ENCODE measurements at places on chromosomes 7 and 10.

DNA sequence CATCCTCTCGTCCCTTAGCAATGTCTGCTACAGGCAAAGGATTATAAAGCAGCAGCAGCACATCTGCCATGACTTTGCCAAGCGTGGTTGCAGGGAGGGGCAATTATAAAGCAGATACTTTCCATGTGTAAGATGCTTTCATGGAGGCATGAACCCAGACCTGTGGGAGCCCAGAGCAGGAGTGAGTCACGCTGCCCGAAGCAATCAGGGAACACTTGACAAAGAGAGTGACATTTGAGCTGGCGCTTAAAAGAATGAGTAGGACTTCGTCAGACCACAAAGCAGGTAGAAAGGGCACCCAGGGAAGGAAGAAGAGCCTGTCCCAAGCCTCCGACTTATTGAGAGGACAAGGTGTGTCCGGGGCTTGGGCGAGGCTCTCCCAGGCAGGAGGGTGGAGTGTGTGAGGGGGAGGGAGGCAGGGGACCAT is 147.2 kb downstream of the MYOF start:
- DNase-seq = no peak

DNA sequence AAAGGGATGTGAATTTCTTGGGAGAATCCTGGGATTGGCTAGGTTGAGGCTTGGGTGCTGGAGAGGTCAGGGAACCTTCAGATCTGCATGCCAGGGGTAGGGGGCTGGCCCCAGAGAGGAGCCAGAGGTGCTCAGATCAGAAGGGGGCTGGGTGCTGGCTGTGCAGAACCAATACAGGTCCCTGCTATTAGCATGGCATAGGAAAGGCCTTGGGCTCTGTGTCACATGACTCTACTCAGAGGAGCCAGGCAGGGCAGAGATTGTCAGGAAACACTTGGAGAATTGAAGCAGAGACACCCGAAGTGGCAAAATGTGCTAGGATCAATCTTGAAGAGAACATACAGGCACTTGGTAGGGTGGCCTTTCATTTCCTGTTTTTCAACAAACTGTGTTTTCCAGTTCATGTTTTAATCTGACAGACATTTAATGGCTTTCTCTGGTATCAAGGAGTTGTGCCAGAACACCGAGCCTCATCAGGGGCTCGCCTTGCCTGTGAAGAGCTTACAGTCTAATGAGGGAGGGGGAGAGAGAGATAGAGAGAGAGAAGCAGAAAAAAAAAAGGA is 498.9 kb downstream of the RPS24 start:
- no peak for DNase-seq

DNA sequence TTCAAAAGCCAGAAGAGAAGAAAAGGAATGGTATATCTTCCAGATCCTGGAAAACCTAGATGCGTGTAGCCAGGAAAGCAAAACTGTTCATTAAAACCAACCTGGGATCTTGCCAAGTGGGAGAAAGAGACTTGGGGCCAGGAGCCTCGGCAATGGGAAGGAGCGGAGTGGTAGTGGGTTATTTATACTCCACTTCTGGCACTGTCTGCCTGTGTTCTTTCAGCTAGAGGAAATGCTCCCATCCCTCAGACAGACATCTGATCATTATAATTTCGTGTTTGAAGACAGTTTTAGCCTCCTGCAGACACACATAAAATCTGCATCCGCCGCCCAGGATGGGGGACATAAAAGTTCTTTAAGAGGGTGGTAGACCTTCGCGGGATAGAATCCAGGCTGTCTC is 421.6 kb downstream of the RPS24 start:
- no peak for DNase-seq

- DNase-seq = no peak
Measured at GRCh38 chr7:151488096-151488495, 31.6 kb downstream of the RHEB start.

- no peak for DNase-seq
Measured at GRCh38 chr7:103025341-103025740, 49.3 kb downstream of the FBXL13 start.

- DNase-seq = no peak
Measured at GRCh38 chr7:55065511-55066229, 46.9 kb downstream of the EGFR start.

GRCh38 chr10:112843623-112844022 is 106.4 kb upstream of the TCF7L2 start:
- DNase-seq = no peak

- DNase-seq = no peak
Measured at GRCh38 chr7:142585425-142585824, 163.8 kb upstream of the PRSS1 start.

- DNase-seq = no peak
Measured at GRCh38 chr10:11712744-11713143, 29.4 kb upstream of the ECHDC3 start.

- no peak for DNase-seq
Measured at GRCh38 chr7:155836216-155837125, 24.2 kb upstream of the SHH start.

DNA sequence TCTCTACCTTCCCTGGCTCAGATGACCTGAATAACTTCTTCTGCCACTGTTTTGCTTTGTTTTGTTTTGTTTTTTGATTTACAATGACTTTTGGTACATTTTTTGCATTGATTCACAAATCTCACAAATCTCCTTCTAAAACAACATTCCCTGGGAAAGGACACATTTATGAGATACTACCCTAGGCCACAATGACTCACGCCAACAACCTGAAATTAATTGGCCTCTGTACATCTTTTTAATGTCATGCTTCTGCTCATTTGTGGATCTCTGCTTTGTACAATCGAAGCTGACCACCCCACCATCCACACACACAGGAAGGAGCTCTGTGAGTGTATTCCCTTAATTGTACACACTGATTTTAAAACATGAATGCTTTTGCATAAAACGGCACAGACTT is 156.7 kb upstream of the PFKP start:
- no peak for DNase-seq

- no peak for DNase-seq
Measured at GRCh38 chr7:10889266-10889898, 84.3 kb upstream of the PHF14 start.

- DNase-seq = no peak
Measured at GRCh38 chr7:43195256-43195655, 82.8 kb downstream of the HECW1 start.

GRCh38 chr7:133015888-133016287 is 66.0 kb downstream of the CHCHD3 start:
- no peak for DNase-seq

- no peak for DNase-seq
Measured at GRCh38 chr10:69955211-69955805, 97.3 kb upstream of the MACROH2A2 start.

DNA sequence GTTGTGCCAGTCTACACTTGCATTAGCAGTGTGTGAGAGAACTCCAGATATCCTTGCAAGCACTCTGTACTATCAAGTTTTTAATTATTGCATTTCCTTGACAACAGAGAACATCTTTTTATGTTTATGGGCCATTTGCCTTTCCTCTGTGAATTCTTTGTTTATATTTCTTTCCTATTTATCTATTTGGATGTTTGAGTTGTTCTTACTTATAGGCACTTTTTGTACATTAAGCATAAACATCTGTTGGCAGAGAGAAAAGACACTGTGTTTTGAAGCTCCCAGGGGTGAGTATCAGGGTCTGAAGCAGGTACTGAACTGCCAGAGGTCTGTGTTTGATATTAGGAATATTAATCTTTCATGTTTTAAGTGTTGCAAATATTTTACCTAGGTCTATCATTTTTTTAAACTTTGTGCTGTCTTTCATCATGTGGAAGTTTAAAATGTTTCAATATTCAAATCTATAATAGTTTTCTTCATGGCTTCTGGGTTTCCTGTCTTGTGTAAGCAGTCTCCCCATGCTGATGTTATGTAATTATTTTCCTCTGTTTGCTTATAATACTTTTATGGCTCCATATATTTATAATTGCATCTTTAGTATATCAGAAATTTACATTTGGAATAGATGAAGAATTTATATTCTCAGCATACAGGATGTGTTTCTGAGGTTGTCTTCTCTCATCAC is 17.7 kb upstream of the PDCD4 start:
- DNase-seq = no peak

DNA sequence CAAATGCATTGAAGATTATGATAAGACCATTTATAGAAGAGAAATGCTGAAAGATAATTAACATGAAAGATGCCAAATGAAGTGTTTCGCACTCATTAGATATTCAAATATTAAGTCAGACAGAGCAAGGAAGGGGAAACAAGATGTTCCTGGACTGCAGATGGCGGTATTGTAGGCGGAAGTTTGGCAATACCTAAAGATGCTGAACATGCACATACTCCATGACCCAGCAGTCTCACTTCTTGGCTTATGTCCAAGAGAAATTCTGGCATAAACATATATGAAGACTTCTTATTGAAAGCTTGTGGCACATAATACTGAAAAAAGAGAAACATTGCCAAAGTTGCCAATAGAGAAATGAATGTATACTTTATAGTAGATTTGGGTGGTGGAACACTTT is 325.4 kb upstream of the SEMA3C start:
- DNase-seq = no peak

DNA sequence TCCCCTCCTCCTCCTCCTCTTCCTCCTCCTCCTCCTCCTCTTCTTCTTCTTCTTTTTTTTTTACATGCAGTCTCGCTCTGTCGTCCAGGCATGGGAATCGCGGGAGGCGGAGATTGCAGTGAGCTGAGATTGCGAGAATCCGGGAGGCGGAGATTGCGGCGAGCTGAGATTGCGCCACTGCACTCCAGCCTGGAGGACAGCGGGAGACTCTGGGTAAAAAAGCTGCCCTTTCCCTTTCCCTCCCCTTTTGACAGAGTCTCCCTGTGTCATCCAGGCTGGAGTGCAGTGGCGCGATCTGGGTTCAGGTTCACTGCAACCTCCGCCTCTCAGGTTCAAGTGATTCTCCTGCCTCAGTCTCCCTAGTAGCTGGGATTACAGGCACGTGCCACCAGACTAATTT is 168.1 kb upstream of the MALRD1 start:
- no peak for DNase-seq

GRCh38 chr7:100686822-100687211 is 7.2 kb downstream of the GIGYF1 start:
- DNase-seq = no peak

DNA sequence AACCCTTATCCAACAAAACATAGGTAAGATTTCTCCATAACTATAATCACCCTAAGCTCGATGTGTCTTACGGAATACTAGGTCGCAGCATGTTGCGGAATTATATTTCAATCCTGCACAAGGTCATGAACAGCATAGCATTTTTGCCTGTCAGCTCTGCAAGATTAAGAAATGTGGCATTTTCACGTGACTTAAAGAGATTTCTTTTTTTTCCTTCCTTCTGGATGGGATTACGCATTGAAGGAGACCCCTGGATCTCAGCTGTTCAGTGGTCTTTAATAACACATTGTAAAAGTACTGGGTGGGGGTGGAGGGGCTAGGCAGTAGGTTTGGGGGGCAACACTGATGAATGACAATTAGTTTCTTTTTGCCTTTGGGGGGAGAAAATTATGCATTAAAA is 106.7 kb downstream of the CUBN start:
- DNase-seq = no peak

- DNase-seq = no peak
Measured at GRCh38 chr7:22564511-22565045, 64.6 kb upstream of the STEAP1B start.

- DNase-seq = no peak
Measured at GRCh38 chr7:31953432-31953831, 116.8 kb downstream of the PDE1C start.

All from stimulated activated CD8-positive, alpha-beta memory T cell treated with anti-CD3 and anti-CD28 coated beads, Interleukin-7, amount 100 ng/mL, for 24 hours (primary cell).